GM10248 (cell line): ENCODE measurements at places on chromosomes 4 and X.

GRCh38 chrX:115031989-115032388 is 14.6 kb upstream of the IL13RA2 start:
- DNase-seq: no peak

GRCh38 chr4:147785129-147785528 is 53.2 kb downstream of the ARHGAP10 start:
- no peak for DNase-seq

- DNase-seq: no peak
Observed at GRCh38 chrX:69616457-69617203, 717 bp downstream of the EDA start.

DNA sequence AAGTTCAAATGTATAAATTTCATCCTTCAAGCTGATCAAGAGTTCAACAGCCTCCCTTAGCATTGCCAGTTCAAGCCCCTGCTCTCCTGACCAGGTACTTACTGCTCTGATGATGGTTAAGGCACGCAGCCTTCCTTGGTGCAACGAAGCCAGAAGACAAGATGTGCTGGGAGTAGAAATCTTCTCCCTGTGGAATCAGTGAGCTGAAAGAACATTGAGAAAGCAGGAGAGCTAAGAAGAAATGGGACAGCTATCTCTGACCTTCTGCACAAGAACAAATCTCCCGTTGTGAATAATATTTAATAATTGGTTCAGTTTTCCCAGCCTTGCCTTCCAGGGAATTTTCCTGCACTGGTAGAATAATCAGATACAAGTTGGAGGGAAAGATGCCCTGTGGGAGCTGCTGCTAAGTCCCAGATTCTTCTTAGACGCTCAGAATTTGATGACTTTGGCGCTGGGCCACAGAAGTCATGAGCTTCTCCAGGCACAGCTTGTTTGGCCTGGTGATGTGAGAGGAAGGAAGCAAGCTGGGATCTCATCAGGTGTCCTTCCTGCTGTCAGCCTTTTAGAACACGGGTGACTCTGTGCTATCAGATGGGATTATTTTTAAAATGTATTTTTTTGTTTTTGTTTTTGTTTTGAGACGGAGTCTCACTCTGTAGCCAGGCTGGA is 77.8 kb downstream of the CD38 start:
- no peak for DNase-seq

- DNase-seq: no peak
Observed at GRCh38 chrX:115591856-115592842, 31.2 kb downstream of the PLS3 start.

- no peak for DNase-seq
Observed at GRCh38 chr4:81704461-81704860, 232.8 kb upstream of the RASGEF1B start.

- no peak for DNase-seq
Observed at GRCh38 chr4:183872531-183872930, 32.6 kb upstream of the STOX2 start.

DNA sequence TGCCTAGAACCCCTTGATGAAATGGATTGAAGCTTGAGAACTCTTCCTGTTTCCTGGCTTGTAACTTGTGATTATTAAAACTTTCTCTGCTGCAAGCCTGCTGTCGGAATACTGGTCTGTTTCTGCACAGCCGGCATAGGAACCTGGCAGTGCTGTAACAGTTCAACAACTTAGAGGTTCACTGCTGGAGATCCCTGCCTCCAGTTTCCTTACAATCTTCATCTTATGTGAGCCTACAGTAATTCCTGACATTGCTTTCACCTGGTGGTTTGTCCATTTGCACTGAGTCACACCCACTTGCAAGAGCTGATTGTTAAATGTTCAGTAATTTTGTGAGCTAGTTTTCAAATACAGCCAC is 1.3 kb upstream of the SEPSECS start:
- DNase-seq: no peak
